Glomerular endothelial cell (primary cell): ENCODE measurements at places on chromosomes 7 and 10. TPM values are rescaled to one million over a fixed set of nuclear protein-coding genes. Genes with fewer than 3 reads are reported as not detected.

Gene CAV2
- total RNA-seq: 183 and 189 TPM in 2 replicates

Gene GPNMB
- 1.6 and 3.3 TPM in 2 replicates for total RNA-seq

Gene CTBP2
- 69.3 and 83.2 TPM in 2 replicates for total RNA-seq

Gene NUDT13
- total RNA-seq: 0.97 and 0.99 TPM in 2 replicates

Gene CYP2C18
- not detected in 2 replicates for total RNA-seq

Gene NKX6-2
- 0.05 TPM in 1 of 2 replicates, not detected in the other for total RNA-seq

Gene ANKRD30A
- not detected in 2 replicates for total RNA-seq

Gene PPP1R17
- total RNA-seq: not detected in 2 replicates

Gene GRM3
- not detected in 2 replicates for total RNA-seq

Gene PRKG1
- 1.6 and 4.9 TPM in 2 replicates for total RNA-seq

Gene KDM7A
- total RNA-seq: 3.9 and 8.8 TPM in 2 replicates

Gene SYT15B
- 1.1 TPM in 1 of 2 replicates, not detected in the other for total RNA-seq
